ENCODE measurements at places on chromosomes 5 and 9.
A peak's percentile ranks its signal among the peaks of the same experiment; 100 is the strongest.

- DNase-seq, result peak; percentile 50
These were observed 19.8 kb upstream of the PTPN3 start for GRCh38 chr9:109517901-109518377.

DNA sequence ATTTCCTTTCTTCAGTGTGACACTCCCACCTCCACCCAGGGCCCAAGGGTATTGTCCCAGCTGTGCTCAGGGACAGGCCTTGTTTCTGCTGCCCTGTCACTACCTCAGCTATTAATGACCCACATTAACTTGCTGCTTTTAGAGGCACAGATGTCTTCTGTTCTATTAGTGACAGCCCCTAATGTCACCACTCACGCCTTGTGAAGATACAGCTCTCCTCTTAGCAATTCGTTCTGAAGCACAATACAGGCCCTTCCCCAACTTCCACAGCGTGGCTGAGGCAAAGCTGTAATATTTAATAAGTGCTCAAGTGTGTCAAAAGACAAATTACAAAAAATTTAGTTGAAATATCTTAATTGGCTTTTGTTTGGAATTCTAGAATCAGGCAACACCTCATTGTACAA, 44.7 kb upstream of the HMGCS1 start:
- no peak for DNase-seq

- no peak for DNase-seq
These were observed 76.7 kb upstream of the SYK start for GRCh38 chr9:90724880-90725279.

DNA sequence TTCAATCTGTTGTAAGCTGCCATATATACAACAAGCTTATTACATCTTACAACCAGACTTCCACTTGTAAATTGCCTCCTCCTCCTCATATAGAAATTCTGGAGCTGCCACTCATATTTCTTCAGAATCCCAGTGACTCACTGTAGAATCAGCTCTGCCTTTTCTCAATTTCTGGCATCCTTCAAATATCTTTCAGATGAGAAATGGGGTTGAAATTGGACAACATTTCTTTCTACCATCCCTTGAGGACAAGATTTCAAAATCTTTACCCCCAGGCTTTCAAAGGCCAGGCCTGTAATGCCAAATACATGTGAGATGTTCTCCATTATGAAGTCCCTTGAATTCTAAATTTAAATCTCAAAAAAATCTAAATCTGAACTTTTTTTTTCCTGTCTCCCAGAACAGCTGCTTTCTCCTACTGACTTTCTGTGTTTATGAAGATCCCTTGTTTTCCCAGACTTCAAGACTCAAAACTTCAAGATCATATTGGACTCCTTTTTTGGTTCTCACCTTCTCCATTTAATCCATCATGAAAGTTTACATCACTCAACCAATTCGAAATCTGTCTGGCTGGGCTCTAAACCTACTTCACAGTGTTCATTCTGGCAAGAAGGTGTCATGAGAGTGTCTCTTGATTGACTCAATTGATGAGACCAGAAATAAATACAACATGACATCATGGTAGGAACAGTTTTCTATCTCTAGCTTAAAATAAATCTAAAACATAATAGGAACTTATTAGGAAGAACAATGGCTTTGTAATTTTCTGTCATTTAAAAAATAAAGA, 109.8 kb downstream of the HMHB1 start:
- no peak for DNase-seq

GRCh38 chr5:66689522-66690220, 93.5 kb downstream of the MAST4 start:
- DNase-seq, result no peak

- DNase-seq, result peak; percentile 14
These were observed 346.9 kb downstream of the KDM4C start for GRCh38 chr9:7104625-7105024.

All from neural progenitor cell (in vitro differentiated cells).